ENCODE measurements at places on chromosomes 11 and 22.

- no peak for DNase-seq
Measured at GRCh38 chr22:20852076-20852475, 6.5 kb downstream of the PI4KA start.

GRCh38 chr11:121631456-121631855, 178.7 kb upstream of the SORL1-AS1 start:
- DNase-seq: no peak

DNA sequence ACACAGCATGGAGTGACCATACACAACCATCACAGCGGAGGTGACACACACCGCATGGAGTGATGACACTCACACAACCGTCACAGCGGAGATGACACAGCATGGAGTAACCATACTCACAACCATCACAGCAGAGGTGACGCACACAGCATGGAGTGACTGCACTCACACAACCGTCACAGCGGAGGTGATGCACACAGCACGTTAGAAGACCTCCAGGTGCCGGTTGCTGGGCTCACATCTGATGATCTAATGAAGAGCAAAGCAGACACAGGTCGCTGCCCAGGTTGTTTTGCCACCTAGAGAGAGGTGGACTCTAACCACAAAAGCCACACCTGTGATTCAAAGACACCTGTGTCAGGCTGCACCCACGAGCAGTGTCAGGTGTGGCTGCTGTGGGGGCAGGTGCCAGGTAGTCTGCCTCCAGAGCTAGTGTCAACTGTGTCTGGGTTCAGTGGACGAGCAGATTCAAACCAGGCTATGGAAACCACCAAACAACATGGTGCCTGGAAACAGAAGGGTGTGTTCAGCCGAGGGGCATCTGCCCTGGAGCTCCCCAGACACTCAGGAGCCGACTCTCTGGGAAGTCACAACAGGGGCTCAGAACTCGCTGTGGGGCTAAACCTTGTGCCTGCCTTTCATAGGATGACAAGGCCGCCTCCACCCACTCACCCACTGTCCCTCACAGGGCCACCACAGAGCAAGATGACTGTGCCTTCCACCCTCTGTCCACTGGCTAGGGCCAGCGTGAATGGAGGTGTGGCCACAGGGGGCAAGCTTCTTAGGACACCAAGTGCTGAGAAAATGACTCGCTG, 608.2 kb downstream of the TBC1D22A start:
- peak; percentile 15 for DNase-seq

GRCh38 chr11:78110830-78111229, 28.6 kb downstream of the ALG8 start:
- no peak for DNase-seq

DNA sequence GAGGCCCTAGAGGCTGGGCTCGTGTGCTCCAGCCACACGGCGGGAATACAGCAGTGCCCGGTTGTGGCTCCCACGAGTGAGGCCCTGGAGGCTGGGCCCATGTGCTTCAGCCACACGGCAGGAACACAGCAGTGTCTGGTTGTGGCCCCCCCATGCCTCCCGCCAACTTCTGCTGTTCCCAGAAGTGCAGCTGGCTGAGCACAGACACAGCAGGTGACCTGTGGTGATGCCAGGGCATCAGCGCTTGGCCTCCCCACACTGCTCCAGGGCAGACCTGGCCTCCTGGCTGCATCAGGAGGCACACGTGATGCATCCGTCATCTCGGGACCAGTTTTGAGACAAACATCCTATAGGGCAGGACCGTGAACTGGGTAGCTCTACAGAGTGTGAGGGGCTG, 110.3 kb downstream of the KCNQ1OT1 start:
- peak; percentile 38 for DNase-seq

GRCh38 chr11:64531906-64532312, 59.1 kb upstream of the SLC22A12 start:
- no peak for DNase-seq

GRCh38 chr11:81444297-81444696, 1289.4 kb downstream of the FAM181B start:
- no peak for DNase-seq

- DNase-seq: peak; percentile 57
Measured at GRCh38 chr22:24685531-24686190, 82.7 kb downstream of the GGT1 start.

- no peak for DNase-seq
Measured at GRCh38 chr11:33692541-33692940, 8.1 kb downstream of the C11orf91 start.

DNA sequence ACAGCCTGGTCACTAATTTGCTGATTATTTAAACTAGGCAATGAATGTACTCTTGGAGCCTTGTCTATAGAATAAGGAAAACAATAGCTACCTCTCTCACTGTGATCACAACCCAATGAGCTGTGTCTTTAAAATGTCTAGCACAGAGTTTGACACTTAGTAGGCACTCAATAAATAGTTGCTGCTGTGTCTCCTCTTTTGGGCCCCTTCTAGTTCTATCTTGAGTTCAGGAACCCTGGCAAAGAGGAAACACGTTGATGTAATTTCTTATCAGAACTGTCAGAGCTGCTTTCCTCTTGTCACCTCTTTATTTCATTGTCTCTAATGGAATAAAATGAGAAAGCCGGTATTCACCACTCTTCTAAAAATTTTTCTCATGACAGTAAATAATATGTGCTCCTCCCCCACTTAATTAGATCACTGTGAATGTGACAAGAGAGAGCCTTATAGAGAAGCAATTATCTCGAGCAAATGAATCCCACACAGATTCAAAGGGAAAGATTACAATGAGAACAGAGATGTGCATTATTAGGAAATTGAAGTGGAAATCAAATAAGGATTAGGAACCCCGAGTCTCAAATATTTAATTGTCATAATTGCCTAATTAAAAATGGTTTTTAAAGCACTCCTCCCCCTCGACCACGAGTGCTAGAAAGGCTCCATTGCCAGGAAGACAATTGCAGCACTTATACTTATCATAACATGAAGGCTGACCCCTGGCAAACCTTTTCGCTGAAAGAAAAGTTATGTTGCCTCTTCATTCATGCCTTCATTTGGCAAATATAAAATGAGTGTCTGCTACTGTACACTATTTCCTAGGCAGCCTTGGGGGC, 175.0 kb upstream of the BDNF start:
- no peak for DNase-seq

- no peak for DNase-seq
Measured at GRCh38 chr11:117187007-117187406, 8.5 kb downstream of the SIDT2 start.

DNA sequence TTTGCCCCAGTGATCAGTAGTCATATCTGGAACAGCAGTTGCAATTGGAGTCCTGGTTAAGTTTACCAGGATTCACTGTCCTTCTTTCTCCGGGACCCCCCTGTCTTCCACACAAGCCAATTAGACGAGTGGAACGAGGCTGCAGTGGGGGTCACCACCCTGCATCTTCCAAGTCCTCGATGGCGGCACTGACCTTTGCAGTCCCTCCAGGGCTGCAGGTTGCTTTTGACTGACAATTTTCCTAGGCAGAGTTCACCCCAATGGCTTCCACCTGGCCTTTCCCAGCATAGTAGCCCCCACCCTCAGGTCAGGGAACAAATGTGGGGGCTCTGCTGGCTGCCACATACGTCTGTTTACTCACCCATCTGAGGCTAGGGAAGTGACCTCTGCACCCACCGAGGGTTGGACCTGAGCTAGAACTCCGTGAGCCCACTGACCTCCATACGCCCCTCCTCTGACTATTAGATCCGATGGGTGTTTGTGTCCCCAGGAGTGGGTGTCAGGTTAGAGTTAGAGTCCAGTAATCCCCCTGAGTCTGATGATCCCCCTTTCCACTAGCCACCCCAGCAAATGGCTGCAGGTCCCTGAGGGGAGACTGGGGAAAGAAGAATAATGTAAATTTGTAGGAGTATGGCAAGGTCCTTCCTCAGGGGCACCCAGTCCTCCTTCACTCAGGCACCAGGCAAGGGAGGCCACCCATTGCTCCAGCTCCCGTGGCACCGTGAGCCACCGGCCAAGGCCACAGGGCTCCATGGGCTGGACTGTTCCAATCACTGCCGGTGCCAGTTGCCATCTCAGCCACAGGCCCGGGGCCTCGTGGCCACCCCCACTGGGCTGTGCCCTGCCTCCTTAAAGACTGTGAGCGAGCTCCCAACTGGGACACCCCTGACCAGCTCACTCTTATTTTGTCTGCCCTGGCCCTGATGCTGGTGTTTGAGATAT, 5.5 kb downstream of the C11orf21 start:
- peak; percentile 29 for DNase-seq

DNA sequence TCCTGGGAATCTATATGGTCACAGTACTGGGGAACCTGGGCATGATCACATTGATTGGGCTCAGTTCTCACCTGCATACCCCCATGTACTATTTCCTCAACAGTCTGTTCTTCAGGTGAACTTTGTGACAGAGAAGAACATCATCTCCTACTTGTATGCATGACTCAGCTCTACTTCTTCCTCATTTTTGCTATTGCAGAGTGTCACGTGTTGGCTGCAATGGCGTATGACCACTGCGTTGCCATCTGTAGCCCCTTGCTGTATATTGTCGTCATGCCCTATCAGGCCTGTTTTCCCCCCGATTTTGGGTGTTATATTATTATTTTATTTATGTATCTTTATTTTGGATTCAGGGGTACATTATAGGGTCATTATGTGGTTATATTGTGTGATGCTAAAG, 2.4 kb upstream of the OR8G1 start:
- DNase-seq: no peak

DNA sequence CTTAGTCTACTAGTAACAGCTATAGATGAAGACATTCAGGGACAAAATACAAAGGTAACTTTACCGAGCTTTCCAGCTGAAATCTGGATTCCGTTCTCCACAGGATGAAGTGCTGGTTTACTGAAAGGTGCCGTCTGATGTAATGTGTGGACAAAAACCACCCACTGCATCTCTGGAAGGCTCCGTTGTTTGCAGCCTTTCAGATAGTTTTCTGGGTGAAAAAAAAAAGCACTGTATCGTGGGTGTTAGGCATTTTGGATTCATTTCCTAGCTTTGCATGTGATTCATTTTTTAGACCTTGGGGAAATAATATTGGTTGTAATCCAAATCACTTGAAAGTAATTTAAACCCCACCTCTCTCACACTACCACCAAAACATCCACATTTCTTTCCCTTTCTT, 10.4 kb downstream of the JAM3 start:
- no peak for DNase-seq

- DNase-seq: no peak
Measured at GRCh38 chr11:30478923-30479322, 107.2 kb downstream of the MPPED2 start.

- DNase-seq: no peak
Measured at GRCh38 chr11:17954395-17955252, 58.2 kb downstream of the SERGEF start.

- DNase-seq: no peak
Measured at GRCh38 chr11:96028746-96029145, 104.8 kb upstream of the MTMR2 start.

GRCh38 chr11:13368041-13368446, 90.5 kb downstream of the BMAL1 start:
- no peak for DNase-seq

DNA sequence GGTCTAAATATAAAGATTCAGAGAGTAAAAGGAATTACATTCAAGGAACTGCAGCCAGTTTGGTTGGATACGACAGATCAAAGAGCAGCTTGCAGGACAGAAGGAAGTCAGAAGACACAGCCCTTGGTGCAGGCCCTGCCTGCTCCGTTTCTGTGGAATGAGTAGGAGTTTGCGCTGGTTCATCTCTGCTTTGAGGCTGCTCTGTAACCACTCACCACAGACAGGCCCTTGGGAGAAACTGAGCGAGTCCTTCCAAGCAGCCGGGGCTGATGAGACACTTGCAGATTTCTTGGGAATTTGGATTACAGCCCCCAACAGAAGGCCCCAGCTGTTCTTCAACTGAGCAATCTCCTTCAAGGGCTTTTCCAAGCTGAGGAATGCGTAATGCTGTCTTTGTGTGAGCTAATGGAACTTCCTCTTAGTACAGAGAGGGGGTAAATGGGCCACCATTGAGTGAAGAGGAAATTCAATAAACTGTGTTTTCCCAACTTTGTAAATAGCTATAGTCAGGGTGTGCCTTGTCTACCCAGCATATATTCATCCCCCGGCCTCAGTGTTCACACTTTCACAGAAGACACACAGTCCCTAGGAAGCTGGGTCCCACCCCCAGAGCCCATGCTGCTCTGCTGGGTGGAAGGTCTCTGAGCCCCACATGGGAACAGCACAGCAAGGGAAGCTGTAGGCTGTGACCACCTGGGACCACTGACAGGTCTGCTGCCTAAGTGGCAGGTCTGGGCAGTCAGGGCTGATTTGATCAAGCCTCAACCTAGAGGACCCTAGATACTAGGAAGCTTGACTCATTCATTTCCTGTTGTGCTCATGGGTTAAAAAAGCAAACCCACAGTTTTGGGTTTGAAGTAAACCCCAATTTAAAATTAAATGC, 16.6 kb downstream of the IL10RA start:
- no peak for DNase-seq

GRCh38 chr11:66386171-66387069, 14.9 kb upstream of the SLC29A2 start:
- peak; percentile 83 for DNase-seq

DNA sequence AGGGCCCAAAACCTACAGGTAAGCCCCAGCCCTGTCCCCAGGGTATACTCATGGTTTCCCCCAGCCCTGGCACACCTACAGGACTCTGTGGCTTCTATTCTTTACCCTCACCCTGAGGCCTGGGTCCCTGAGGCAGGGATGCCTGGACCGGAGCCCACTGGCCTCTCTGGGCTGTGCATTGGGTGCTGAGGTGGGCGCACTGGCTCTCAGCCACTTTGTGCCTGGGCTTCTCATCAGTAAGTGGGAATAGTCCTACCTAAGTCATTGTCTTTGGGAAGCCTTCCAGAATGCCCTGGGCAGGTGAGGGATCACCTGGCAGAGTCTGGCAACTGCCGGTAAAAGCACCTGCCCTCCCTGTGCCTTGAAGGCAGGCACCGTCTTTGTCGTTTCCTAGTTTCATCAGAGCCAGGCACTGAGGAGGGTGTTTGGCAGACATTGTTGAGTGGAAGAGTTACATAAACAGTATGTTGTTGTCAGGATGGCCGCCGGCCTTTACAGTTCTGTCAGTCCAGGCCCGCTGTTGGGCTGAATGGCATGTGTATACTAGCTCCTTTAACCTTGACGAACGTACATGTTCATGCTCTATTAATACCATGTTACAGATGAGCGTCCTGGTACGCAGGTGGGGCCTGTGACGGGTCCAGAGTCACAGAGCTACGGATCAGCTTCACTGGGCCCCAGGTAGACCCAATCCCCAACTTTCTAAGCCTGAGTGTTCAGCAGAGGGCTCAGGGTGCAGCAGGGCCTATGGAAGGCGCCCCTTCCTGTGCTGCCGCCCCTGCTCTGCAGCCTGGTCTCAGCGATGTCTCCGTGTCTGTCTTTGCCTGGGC, 23.0 kb downstream of the SHANK3 start:
- peak; percentile 34 for DNase-seq

DNA sequence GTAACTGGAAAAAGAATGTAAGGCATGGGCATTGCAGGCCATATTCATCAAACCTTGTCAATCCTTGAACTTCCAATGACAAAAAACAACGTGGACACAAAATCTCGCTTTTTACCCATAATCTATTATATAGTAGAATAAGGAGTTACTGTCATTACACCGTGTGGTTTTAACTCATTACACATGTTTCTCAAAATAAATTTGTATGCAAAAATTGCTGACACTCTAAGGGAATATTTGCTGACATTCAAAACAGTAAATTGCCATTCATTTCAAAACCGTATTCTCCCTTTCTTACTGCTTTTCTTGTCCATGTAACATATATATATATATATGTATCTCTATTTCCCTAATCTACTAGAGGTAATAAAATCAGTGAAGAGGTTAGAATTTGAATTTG, 33.4 kb downstream of the CDON start:
- no peak for DNase-seq
